ENCODE measurements at places on chromosomes 16 and 17.
A peak's percentile ranks its signal among the peaks of the same experiment; 100 is the strongest.

- no peak for DNase-seq
These were observed 17.9 kb upstream of the TRPV3 start for GRCh38 chr17:3575511-3575910.

DNA sequence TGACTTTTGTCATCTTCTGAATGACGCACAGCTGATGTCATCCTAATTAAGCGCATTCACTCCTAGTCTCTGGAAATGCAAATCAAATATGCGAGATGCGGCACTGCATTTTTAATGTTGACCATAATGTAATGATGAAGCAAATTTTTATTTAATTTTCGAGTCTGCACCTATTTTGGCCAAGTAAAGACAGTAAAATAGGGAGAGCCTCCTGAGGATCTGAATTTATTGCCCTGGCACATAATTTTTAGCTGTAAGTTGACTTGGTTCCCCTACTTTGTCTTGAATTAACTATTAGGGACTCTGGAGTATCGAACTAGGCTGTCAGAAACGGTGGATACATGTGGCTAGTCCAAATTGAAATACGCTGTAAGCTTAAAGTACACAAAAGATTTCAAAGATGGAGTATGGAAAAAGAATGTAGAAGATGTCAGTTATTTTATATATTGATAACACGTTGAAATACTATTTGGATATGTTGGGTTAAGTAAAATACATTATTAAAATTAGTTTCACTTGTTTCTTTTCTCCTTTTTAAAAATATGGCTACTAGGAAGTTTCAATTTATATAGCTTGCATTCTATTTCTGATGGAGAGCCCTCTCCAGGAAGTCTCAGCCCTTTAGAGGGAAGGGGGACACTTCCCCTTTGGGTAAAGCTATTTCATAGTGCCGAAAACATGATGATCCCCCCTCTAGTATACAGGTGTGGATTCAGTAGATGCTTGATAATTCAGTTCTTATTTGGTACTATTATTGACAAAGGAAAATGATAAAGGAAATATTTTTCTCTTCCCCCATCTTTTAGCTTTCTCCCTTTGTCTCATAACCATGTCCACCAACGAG, 991 bp downstream of the KPNA2 start:
- DNase-seq: no peak

DNA sequence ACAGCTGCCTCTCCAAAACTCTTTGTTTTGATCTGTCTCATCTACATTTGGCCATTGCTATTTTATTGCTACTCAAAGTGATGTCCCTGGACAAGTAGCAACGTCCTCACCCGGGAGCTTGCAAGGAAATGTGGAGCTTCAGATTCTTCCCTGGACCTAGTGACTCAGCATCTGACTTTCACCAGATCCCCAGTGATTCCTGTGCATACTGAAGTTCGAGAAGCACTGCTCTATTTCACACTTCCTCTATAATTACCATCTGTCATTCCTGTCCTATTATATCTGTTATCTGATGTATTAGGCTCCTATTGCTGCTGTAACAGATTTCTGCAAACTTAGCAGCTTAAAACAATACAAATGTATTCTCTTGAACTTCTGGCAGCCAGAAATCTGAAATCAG, 28.5 kb upstream of the VAT1L start:
- no peak for DNase-seq

GRCh38 chr16:80079072-80079471, 461.7 kb upstream of the DYNLRB2 start:
- no peak for DNase-seq

DNA sequence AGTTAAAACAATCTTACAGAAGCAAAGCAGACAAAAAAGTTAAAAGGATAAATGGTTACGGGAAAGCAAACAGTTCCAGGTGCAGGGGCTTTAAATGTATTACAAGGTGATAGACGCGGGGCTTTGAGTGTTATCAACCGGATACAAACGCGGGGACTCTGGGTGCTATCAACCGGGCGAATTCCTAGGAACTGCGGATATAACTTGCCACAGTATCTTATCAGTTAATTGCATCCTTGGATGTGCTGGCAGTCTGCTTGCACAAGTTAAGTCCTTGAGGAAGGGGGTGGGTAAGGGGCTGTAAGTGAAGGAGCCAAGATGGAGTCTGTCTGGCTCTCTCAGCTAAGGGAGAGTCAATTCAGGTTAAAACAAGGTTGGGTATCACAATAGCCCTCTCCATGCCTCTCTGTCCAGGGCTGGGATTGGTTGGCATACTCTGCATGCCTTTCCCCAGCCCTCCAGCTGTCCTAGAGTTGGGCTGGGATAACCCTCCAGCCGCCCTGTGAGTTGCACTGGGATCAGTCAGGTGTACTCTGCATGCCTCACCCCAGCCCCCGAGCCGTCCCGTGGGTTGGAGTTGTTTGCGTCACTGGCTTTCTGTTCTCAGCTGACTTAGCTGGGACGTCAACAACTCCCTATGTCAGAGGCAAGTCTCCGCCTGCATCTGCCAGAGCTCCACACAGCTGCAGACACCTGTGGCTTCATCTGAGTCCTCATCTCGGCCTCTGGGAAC, 40.9 kb downstream of the TMEM235 start:
- no peak for DNase-seq

DNA sequence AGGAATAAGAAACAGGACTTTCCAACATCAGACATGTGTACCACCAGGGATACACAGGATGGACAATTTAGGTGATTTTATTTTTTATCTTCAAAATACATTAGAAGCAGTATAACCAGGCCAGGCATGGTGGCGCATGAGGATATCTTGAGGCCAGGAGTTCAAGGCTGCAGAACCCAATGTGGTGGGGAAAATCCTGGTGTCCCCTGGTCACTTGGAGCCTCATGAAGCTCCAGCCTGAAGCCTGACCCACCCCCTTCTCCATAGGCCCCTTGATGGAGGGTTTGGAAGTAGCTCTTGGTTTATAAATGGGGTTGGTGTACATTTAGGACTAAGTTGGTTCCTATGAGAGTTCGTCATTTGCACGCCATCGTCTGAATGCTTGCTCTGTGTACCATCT, 88.6 kb downstream of the MYH11 start:
- DNase-seq: no peak

GRCh38 chr17:56821847-56822534, 11.7 kb downstream of the C17orf67 start:
- no peak for DNase-seq

DNA sequence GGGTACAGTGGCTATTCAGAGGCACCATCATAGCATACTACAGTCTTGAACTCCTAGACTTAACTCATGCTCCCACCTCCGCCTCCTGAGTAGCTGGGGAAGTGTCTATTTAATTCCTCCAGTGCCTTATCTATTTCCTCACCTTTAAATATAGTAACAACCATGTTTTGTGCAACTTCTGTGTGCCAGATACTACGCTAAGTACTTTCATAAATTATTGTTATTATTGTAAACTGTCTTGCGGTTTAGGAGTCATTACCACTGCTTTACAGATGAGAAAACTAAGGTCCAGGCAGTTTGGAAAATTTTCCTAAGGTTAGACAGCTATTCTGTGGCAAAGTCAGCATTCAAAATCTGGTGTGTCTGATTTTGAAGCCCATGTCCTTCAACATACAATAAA, 359.1 kb upstream of the XYLT1 start:
- DNase-seq: no peak

- DNase-seq: no peak
These were observed 1.3 kb upstream of the PABPN1L start for GRCh38 chr16:88867581-88868246.

- no peak for DNase-seq
These were observed 7.0 kb upstream of the ADAM11 start for GRCh38 chr17:44751806-44752205.

- no peak for DNase-seq
These were observed 6.9 kb downstream of the RGS9 start for GRCh38 chr17:65143889-65144604.

DNA sequence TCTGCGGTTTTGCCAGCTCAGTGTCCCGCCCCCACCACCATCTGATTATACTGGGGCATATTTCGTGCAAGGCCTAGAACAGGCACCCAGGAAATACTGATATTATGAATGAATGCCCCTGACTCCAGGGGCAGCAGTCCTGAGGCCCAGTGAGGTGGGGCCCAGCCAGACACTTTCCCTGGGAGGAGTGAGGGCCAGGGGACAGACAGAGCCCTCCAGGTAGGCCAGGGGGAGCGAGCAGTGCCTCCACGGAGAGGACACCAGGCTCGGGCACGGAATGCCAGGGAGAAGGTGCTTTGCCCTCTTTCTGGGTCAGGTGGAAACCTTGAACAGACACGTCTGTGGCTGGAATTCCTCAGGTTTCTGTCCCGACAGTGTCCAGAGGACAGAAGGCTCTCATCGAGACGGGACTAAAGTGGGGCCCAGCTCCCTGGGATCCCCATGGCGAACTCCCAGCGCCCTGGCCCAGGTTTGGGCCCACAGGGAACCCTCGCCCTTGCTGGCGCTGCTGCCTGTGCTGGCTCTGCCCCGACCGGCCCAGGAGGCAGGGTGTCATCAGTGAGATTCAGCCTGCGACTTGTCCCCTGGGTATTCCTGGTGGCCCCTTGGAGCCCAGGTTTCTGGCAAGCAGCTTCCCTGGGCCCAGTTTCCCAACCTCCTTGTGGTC, 4.3 kb downstream of the KATNB1 start:
- DNase-seq: no peak

DNA sequence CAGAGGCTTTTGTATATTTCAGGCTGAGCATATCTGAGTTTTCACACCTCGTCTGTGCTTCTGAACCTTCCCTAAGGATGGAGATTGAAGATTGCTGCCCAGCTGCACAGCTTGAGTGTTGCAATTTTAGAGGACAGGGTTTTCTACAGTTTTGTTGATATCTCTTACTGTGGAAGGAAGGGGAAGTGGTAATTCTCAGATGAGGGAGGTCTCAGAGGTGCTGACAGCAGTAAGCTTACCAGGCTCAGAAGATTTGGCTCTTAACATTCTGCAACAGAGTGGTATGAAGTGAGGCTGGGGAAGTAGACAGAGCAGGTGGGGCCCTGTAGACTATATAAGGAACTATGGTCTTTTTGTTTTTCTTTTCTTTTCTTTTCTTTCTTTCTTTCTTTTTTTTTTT, 45.8 kb upstream of the ARHGAP17 start:
- DNase-seq: no peak

DNA sequence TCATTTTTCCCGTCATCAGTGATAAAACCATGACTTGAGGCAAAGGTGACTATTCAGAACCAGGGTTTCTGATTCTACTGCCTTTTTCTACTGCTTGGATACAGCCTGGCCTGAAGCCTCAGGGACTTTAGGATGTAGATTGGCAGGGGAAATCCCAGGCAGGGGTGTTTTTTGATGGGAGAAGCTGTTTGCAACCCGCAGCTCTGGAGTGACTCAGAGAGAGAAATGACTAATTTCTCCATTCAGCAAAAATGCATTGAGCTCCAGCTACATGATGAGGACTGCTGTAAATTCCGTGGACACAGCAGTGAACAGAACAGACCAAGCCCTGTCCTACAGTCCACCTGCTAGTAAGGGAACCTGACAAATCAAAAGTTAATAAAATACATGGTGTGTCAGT, 560.6 kb downstream of the CDH13 start:
- DNase-seq: no peak

- DNase-seq: no peak
These were observed 435.0 kb downstream of the TMEM114 start for GRCh38 chr16:8155275-8155674.

DNA sequence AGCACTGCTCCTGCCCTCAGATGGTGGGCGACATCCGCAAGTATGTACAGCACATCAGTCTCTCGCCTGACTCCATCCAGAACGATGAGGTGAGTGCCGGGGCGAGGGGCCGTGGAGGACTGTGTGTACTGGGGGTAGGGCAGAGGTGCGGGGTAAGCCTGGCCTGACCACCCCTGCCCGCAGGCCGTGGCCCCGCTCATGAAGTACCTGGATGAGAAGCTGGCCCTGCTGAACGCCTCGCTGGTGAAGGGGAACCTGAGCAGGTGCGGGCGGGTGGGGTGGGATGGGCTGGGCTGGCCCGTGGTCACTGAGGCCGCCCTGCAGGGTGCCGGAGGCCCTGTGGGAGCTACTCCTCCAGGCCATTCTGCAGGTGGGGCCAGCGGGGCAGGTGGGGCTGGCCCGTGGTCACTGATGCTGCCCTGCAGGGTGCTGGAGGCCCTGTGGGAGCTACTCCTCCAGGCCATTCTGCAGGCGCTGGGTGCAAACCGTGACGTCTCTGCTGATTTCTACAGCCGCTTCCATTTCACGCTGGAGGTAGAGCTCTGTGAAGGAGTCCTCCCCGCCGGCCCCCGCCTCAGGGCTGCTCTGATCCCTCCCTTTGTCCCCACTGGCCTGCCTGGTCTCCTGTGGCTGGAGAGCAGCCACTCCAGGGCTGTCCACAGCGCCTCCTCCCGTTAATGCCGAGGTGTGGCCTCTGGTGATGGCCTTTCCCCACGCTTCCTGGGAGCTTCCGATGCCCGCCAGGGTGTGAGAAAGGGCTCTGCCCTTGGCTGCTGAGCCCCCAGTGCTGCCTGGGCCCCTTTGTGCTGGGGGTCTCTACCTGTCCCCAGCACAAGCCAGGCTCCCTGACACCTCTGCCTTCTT, 5.0 kb downstream of the TSR3 start:
- DNase-seq: no peak

DNA sequence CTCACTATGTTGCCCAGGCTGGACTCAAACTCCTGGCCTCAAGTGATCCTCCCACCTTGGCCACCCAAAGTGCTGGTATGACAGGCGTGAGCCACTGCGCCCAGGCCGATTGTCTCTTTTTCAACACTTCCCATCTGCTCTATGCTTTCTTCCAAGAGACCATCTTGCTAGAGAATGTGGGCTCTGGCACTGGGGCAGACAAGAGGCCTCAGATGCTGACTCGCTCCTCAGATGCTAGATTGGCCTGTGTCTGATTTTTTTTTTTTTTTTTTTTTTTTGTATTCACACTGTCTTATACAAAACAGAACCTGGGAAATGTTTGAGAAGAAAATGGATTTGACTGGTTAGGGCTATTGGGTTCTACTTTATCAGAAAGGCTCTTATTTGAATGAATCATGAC, 58.2 kb downstream of the CYB5D2 start:
- DNase-seq: no peak

- DNase-seq: peak; percentile 77
These were observed 1.4 kb downstream of the GLTPD2 start for GRCh38 chr17:4789951-4790704.

- DNase-seq: no peak
These were observed 21.2 kb upstream of the CMTM4 start for GRCh38 chr16:66717776-66718175.

- DNase-seq: no peak
These were observed 132.3 kb upstream of the RPL38 start for GRCh38 chr17:74070998-74071679.

GRCh38 chr16:23290189-23291062, 11.7 kb upstream of the SCNN1B start:
- no peak for DNase-seq

DNA sequence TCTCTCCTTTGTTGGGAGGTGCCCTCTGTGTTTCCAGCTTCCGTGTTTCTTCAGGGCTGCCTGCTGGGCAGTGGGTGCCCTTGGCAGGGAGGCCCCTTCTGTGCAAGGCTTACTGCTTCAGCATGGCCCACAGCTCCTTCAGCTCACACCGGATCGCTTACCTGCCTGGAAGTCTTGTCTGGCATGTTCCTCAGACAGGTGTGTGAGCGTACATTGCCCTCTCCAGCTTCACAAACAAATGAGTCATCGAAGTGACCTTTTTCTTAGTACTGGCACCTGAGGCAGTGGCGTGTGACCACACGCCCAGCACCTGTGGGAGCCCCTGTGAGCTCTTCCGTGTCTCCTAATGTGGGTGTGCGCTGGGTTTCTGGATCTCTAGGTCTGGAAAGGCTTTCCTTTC, 3.5 kb downstream of the RAB40C start:
- no peak for DNase-seq

Data from tibial artery (tissue), 4 donors.